ENCODE measurements at places on chromosomes 3 and 15. TPM values are rescaled to one million over a fixed set of nuclear protein-coding genes. Genes with fewer than 3 reads are reported as not detected.
A peak's percentile ranks its signal among the peaks of the same experiment; 100 is the strongest.

P2RY14 gene
- total RNA-seq, result 0.63 TPM

SCN5A gene
- total RNA-seq, result 0.08 TPM

GRCh38 chr15:89139613-89140499, 51.6 kb downstream of the ABHD2 start:
- H3K4me1 ChIP-seq, result peaks cover 52% of the 10 kb centered on the region
- no peak overlapping the region for H3K4me3 ChIP-seq
- H3K36me3 ChIP-seq, result peaks cover 24% of the 10 kb centered on the region

DNA sequence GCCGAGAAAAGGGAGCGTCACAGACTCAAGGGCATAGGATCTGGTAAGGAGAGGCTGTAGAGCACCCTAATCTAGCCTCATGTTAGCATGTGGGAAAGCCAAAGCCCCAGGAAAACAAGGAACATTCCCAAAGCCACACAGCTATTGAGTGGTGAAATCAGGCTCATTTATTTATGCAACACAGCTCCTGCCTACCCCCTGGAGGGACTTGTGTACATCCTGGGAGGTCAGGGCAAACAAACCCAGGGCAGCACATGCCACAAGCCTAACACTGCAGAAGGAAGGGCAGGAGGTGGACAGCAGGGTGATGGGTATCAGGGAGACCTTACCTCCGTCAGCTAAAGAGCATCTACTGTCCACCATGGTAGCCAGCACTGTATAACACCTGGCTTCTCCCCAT, 283.5 kb downstream of the RPLP1 start:
- DNase-seq, result no peak
- no peak overlapping the region for H3K4me3 ChIP-seq
- peaks cover 25% of the 10 kb centered on the region for H3K27me3 ChIP-seq

DNA sequence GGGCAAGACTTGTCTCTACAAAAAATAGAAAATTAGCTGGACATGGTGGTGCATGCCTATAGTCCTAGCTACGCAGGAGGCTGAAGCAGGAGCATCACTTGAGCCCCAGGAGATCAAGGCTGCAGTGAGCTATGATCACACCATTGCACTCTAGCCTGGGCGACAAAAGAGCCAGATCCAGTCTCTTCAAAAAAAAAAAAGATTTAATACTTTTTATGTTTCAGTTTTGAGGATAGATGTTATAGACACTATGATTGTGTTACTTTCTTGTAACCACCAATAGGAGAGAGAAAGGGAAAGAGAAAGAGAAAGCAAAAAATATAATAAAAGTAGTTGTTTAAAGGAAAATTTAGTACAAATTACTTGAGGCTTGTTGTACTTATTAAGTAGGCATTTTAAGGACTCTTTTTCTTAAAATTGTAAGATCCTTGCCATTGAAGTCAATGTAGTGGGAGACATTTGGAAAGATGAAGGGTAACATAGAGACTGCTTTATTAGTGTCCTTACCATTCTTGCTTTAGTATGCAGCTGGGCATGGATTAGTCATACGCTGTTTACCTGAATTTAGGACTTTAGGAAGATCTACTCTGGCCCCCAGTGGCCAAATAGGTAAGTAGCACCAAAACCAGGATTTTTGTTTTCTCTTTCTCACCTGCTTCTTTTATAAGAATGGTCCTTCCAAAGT, 35.1 kb upstream of the ZDHHC23 start:
- DNase-seq, result peak; percentile 49
- H3K4me3 ChIP-seq, result peak overlapping the region; percentile 47
- peak overlapping the region; percentile 39 for H3K27ac ChIP-seq
- H3K27me3 ChIP-seq, result peaks cover 3% of the 10 kb centered on the region

- peak overlapping the region; percentile 100 for H3K27ac ChIP-seq
- H3K27me3 ChIP-seq, result no peaks in the 10 kb centered on the region
- peaks cover 36% of the 10 kb centered on the region for H3K4me1 ChIP-seq
- H3K36me3 ChIP-seq, result peaks cover 30% of the 10 kb centered on the region
- peak overlapping the region; percentile 98 for H3K4me3 ChIP-seq
Measured at GRCh38 chr3:169771497-169772304, 1.5 kb upstream of the MYNN start.

DNA sequence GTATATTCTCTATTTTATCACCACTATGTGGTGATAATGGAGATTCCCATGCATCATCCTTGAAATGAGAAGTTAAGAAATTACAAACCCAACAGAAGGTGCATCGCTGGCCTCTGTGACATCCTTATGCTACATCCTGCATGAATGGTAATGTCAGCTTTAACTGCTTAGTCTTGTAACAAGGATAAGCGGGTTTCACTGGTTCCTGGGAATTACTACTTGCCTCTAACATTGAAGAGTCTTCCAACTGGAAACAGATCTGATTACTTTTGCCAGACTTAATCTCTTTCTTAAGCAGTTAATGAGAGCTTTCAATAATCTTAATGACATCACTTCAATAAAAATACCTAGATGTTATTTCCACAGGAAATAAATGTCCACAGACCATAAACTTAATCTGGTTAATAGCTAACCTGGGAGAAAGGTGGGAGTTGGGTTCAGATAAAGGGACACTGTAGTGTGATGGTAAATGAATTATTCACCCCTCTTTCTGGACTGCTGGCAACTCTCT, 44.0 kb downstream of the FMN1 start:
- H3K4me3 ChIP-seq, result no peak overlapping the region
- H3K36me3 ChIP-seq, result no peaks in the 10 kb centered on the region
- H3K4me1 ChIP-seq, result peaks cover 31% of the 10 kb centered on the region
- peaks cover 15% of the 10 kb centered on the region for H3K27me3 ChIP-seq

GRCh38 chr15:56699743-56700142, 33.6 kb downstream of the ZNF280D start:
- peaks cover 30% of the 10 kb centered on the region for H3K36me3 ChIP-seq
- H3K4me3 ChIP-seq, result no peak overlapping the region
- H3K27ac ChIP-seq, result no peak overlapping the region

- no peak overlapping the region for H3K4me3 ChIP-seq
- no peak overlapping the region for H3K27ac ChIP-seq
- DNase-seq, result no peak
Measured at GRCh38 chr3:38657369-38657768, 7.9 kb upstream of the SCN5A start.

- DNase-seq, result no peak
- peaks cover 4% of the 10 kb centered on the region for H3K27me3 ChIP-seq
- H3K4me3 ChIP-seq, result no peak overlapping the region
- H3K36me3 ChIP-seq, result no peaks in the 10 kb centered on the region
Measured at GRCh38 chr3:134929976-134930375, 134.9 kb downstream of the EPHB1 start.

DNA sequence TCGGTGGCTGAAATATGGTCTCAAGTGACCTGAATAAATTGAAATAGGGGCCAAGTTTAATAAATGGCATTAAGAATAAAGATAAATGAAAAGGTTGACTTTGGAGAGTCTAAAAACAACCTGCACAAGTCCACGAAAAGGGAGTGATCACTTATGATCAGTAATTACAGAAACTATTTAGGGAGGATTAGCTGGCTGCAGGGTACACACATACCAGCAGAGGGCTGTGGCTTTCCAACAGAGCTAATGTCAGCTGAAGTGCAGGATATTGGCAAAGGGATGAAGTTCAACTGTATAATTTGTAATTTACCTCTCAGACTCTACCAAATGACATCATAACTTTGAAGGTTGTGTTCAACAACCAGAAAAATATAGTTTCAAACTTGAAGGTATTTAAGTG, 86.8 kb downstream of the SYNPR start:
- no peak for DNase-seq
- no peak overlapping the region for H3K27ac ChIP-seq
- no peaks in the 10 kb centered on the region for H3K4me1 ChIP-seq
- no peak overlapping the region for H3K4me3 ChIP-seq
- H3K36me3 ChIP-seq, result no peaks in the 10 kb centered on the region

DNA sequence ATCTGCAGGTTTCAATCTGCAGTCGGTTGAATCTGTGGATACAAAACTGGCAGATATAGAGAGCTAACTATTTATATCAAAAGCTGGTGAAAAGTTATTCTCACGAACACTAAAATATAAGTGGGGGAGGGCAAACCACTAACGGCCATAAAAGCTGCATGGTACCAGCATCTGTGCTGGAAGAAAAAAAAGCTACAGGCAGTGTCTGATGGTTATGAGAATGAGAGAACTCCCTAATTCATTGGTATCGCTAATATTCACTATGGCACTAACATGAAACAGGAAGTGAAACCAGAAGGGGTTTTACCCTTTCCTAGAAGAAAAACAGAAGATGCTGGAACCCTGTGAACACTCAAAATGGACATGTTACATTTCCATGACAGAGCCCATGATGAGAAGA, 15.9 kb downstream of the CEP70 start:
- DNase-seq, result no peak
- no peaks in the 10 kb centered on the region for H3K27me3 ChIP-seq

Measured in activated CD8-positive, alpha-beta T cell treated with anti-CD3 and anti-CD28 coated beads, Interleukin-2, amount 10 ng/mL, durations not matched to agents 7 days and 5 days (primary cell).